ENCODE measurements at places on chromosomes 12 and 14.

DNA sequence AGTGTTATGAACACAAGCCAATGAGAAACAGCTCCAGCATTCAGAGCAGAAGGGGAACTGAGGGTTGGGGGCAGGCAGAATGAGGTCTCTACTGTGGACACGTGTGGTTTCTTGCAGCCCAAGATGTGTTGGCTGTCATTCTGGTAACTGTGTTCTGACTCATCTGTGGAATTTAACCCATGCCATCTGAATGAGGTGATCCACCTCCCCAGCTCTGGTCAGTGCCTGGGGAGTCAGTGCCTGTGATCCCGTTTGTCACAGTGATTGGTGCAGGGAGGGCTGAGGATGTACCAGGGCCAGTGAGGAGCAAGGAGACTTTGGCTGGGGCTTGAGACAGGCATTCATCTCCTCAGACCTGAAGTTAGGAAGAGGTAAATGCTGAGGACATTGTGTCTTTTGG is 216.8 kb downstream of the MSRB3 start:
- DNase-seq = no peak

- DNase-seq = no peak
Measured at GRCh38 chr14:88179716-88180115, 143.4 kb downstream of the KCNK10 start.

- DNase-seq = no peak
Measured at GRCh38 chr12:121013715-121014114, 2.6 kb downstream of the C12orf43 start.

GRCh38 chr12:20599757-20600156 is 95.4 kb upstream of the SLCO1C1 start:
- DNase-seq = no peak

DNA sequence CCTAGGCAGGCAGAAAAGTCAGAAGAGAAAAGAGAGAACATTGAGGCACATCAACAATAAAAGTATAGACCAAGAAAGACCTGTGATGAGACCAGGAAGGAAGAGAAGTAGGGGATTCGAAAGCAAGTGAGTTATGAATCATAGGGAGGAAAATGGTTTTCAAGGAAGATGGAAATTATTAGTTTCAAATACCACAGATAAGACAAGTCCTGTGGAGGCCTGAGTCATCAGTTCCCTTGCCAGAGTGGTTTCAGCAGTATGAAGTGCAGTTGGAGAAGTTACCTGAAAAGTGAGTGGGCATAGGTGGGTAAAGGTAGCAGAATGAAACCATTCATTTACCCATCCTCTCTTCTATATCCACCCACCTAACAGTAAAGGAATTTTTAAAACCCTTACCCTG is 25.2 kb upstream of the TSPAN8 start:
- DNase-seq = no peak

GRCh38 chr14:22554498-22555383 is 34.3 kb downstream of the DAD1 start:
- no peak for DNase-seq

DNA sequence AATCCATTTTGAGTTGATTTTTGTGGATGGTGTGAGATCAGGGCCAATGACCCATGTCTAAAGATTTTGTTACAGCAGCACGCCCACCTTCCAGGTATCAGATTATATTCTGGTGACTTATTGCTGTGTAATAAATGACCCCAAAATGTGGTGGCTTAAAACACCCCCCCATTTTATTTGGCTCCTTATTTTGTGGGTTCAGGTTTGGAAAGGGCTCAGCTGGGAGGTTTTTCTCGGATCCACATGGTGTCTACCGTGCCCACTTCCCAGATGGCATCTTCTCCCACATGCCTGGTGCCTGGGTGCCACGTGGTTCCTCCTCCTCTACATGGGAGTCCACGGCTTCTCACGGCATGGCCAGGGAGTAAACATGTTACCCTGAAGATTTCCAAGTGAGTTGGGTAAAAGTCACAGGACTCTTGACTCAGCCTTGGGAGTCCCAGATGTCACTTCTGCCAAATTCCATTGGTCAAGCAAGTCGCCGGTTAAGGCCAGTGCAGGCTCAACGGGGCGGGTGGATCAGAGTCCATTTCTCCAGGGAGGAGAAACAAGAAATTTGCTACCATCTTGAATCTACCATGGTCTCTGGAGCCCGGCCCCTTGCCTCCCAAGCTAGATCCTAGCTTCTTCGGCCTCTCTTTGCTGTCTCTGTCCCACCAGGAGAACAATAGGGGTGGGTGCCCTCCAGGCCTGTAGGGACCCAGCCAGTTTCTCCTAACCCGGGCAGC is 214.3 kb downstream of the KIF26A start:
- DNase-seq = no peak

Measured in DMS79 (cell line).